ENCODE measurements at places on chromosomes 1 and 21.
A peak's percentile ranks its signal among the peaks of the same experiment; 100 is the strongest.

GRCh38 chr1:190754666-190755065 is 277.0 kb upstream of the BRINP3 start:
- DNase-seq: no peak

- DNase-seq: no peak
Observed at GRCh38 chr1:29470087-29470787, 233.9 kb downstream of the PTPRU start.

- DNase-seq: no peak
Observed at GRCh38 chr21:44955141-44955797, 15.4 kb downstream of the SLX9 start.

DNA sequence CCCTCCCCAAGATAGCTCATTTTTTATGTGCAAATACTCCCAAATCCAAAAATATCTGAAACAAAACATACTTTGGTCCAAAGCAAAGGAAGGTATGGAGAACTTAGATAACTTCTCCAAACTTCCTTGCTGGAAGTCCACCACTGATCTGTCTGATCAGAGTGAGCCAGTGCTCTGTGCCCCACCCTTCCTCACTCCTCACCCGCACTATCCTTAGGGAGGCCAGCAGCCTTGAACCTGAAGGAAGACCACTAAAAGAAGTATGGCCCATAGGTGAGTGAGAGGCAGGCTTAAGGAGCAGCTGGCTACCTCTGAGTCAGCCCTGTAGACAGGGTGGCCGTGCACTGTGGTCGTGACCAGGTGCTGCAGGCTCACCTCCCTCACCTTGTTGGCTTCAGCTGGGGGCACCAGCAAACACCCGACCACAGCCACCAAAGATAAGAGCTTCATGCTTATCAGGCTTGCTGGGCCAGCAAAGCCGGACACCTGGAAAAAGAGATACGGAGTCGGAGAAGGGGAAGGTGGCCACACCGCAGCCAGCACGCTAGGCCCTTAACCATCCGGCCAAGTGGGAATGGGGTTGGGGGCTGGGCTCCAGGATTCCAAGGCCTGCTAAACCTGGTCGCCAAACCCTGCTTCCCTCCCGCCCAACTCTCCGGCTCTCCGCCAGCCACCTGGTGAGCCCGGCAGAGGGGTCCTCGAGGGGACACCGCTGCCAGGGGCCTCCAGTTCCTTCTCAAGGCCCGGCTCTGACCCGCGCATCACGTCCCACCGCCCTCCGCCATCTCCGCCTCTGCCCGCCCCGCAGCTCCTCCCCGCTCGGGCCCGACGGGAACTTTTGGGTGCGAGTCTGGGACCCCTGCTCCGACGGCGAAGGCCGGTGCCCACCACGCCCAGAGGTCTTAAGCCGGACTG is 543 bp downstream of the TMEM9 start:
- peak; percentile 44 for DNase-seq

GRCh38 chr1:93448292-93448982 is 519 bp downstream of the FNBP1L start:
- no peak for DNase-seq
